ENCODE measurements at places on chromosomes 12 and 14. TPM values are rescaled to one million over a fixed set of nuclear protein-coding genes. Genes with fewer than 3 reads are reported as not detected.

Gene ASCL1
- polyA plus RNA-seq, result not detected

Gene TAC3
- not detected for polyA plus RNA-seq

Gene LMNTD1
- polyA plus RNA-seq, result not detected

Gene CLEC6A
- polyA plus RNA-seq, result not detected

Gene GALNT9
- not detected for polyA plus RNA-seq

Gene C12orf60
- polyA plus RNA-seq, result 1.4 TPM

Gene OTOGL
- polyA plus RNA-seq, result not detected

Gene KRT1
- polyA plus RNA-seq, result 3.7 TPM

Gene ZNF268
- 9.2 TPM for polyA plus RNA-seq

Gene TSPAN19
- not detected for polyA plus RNA-seq

Gene VCPKMT
- 10.0 TPM for polyA plus RNA-seq

Gene IGF1
- not detected for polyA plus RNA-seq

Gene MIP
- polyA plus RNA-seq, result not detected
